ENCODE measurements at places on chromosomes 12 and 14.

DNA sequence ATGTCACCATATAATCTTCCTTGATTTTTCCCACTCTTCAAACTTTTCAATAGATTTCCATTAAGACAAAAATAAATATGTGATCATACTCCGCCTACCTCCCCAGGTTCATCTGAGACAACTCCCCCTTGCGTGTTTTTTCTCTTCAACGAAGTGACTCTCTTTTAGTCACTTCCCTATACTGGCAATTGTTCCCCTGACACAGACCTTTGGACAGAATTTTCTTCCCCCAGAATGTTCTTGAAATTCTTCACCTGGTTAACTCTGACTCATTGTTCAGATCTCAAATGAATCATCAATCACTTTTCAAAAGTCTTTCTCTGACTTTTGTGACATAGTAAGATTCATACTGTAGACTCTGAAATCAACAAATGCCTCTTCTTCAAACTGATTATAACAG is 727.3 kb upstream of the LMO3 start:
- DNase-seq = no peak

DNA sequence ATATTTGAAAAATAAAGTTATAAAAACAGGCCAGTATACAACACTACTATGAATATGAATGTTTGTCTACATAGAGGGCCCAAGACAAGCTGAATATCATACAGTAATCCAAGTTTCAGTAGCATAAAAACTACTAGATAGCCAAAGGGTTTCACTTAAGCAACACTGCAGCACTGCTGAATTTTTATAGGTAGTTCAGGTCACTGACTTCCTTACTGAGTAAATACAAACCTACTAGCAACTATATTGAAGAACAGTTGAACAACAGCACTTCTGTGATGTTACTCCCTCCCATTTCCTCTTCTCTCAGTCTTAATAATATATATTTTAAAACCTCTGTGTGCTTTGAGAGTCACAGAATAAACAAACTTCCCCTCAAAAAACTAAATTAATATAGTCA is 42.7 kb downstream of the GTF2A1 start:
- DNase-seq = no peak

GRCh38 chr12:131140697-131141096 is 187.0 kb downstream of the ADGRD1 start:
- DNase-seq = no peak

DNA sequence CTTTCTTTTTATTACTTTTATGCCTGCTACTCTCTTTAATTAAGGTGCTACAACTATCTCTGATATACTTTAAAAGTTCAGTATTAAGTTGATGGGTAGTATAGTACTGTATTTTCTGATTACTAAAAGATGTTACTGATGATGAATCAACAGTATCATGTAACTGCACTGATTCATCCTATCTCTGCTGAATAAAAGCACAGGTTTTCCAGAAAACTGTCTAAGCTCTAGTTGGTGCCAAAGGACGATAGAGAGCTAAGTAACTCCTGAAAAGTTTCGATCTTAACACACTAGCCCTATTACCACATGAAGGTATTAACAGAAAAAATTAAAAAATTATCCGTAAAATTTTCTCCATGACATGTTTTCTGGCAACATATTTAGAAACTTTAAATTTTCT is 2.1 kb downstream of the SCAF11 start:
- DNase-seq = no peak

Measured in Right ventricle myocardium inferior (tissue), 1 donor.